ENCODE measurements at places on chromosomes 6 and 20. TPM values are rescaled to one million over a fixed set of nuclear protein-coding genes. Genes with fewer than 3 reads are reported as not detected.

GRCh38 chr6:6908121-6908520, 199.6 kb upstream of the RREB1 start:
- no peak for DNase-seq

DNA sequence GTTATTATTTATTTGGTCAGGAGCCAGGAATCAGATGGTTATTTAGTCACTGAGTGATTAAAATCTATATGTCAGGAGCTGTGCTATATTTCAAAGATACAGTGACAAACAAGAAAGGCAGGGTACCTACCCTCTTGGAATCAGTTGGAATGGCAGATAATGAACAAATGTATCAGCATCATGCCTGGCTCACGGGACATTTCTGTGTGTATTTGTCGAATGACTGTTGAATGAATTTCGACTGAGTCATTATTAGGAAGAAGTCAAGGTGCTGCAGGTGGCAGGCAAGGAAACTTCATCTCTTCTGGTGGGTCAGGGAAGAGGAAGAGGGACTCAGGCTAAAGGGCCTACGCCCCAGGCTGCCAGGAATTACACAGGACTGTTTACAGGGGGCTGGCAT, 13.6 kb downstream of the PKIG start:
- DNase-seq, result no peak

- DNase-seq, result no peak
Observed at GRCh38 chr6:55014321-55015088, 159.8 kb upstream of the HCRTR2 start.

DNA sequence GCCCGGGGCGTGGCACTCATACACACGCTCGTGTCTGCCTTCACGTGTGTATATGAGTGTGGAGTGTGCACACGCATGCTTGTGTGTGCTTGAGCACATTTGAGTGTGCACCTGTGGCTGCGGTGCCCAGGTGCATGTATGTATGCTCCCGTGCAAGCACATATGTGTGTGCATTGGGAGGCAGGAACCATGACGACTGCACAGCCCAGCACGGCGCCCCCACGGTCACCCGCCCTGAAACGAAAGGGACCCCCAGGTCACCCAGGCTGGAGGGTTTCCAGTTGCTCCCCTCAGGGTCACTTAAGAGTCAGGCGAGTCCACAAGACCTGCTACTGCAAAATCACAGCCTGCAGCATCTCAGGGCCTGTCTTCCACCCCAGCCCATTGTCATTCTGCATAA, 94.7 kb downstream of the YTHDF1 start:
- DNase-seq, result no peak

- DNase-seq, result no peak
Observed at GRCh38 chr6:30741789-30742315, 635 bp downstream of the FLOT1 start.

DNA sequence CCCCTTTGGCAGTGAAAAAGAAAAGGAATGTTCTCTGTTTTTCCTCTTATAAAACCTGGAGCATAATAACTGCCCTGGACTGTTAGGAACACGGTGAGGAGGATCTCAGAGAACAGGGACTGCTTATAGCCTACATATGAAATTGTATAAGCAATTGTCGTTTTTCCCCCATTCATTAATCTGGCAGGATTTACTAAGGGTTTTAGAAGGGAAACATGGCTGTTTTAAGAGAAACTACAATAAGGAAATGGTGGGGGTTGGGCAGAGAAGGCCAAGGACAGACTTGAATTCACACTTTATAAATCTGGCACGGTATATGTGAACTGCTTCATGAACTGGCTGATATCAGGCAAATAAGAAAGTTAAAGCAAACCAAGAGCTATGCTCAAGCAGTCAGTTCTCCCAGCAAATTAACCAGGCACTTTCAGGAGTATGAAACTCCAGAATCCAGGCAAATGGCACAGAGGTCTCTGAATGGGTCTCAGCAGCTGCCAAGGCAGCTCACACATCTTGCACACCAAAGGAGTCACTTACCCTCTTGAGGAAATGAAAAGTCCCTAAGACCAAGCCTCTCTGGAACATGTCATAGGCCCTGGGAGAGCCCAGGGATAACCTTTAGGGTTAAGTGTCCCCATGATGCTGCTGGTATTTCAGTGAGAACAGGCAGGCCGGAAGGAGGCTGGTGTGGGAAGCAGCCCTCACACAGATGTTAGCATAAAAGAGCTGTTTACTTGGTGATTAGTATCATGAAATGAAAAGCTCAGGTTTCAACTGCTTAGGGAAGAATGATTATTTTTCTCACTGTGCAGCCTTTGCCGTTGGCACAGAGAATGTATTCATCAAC, 260.5 kb upstream of the MARCKS start:
- DNase-seq, result no peak

GRCh38 chr20:35284992-35285805, 627 bp upstream of the EIF6 start:
- DNase-seq, result no peak

- no peak for DNase-seq
Observed at GRCh38 chr6:139175389-139175948, 40.6 kb downstream of the HECA start.

GRCh38 chr6:105443941-105444340, 41.1 kb upstream of the PREP start:
- no peak for DNase-seq

DNA sequence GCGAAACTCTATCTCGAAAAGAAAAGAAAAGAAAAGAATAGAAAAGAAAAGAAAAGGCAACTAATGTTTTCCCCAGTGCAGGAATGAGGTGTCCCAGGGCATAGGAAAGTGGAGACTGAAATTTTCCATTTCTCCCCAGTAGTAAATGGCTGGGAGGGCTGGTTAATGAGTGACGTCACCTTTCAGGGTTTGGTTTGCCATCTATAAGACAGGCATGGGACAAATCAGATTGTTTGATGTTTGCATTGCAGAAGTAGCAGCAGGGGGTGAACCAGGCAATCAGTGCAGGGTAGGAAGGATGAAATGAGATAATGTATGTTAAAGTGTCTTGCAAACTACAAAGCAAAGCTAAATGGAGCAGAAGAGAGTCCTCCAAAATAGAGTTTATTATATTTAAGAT, 533.4 kb downstream of the PKHD1 start:
- no peak for DNase-seq

DNA sequence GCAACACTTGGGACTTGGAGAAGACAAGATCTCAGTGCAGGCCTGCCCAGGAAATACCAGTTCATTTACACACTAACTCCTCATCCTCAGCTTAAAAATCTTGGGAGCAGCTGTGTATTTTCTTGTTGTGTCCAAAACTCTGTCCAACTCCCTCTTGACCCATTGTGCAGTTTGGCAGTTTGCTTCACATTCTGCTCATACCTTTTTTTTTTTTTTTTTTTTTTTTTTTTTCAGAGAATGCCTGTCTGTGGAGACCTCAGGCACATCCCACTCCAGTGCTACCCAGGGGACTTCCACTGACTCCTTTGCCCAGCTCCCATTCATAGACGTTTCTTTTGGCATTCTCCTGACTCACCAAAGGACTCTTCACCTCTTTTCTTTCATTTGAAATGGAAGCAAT, 265.8 kb upstream of the TCF21 start:
- DNase-seq, result no peak

- DNase-seq, result no peak
Observed at GRCh38 chr6:21947731-21948386, 349.0 kb downstream of the PRL start.

GRCh38 chr20:17643531-17644188, 38.4 kb downstream of the RRBP1 start:
- no peak for DNase-seq

- DNase-seq, result no peak
Observed at GRCh38 chr20:18421608-18422007, 45.2 kb downstream of the DZANK1 start.

- DNase-seq, result no peak
Observed at GRCh38 chr6:69379518-69379917, 417.3 kb downstream of the LMBRD1 start.

DNA sequence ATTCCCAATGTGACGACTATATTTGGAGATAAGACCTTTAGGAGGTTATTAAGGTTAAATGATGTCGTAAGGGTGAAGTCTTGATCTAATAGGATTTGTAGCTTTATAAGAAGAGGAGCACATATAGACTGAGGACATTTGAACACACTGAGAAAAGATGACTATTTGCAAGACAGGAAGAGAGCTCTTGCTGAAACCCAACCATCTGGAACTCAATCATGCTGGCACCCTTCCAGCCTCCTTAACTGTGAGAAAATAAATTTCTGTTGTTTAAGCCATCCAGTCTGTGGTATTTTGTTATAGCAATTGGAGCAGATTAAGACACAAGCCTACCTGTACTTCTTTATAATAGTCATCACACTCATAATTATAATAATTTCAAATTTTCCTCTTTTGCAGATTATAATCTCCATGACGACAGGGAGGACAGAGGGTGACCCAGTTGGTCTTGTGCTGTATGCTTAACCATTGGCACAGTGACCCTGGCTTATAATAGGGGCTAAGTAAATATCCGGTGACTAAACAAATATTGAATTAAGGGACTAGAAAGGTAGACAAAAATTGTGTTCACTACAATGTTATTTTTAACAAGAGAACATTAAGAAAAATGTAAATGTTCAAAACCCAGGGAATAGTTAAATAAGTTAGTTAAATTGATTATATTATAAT, 206.4 kb upstream of the HDDC2 start:
- DNase-seq, result no peak

DNA sequence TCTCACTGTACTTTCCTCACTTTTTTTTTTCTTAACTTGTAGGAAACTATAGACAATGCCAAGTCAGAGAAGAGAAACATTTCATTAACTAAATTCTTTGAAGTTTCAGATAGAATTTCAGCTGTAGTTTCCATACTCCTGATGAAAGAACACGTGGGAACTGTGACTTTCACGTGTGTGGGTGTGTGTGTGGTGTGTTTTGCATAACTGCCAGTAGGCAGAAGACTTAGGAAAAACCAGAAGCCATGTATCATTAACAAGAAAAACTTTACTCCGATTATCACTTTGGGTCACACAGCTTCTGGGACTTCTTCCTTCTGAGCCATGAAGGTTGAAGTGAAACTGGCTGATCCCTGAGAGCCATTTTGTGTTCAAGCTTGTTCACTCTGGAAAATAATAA, 483.3 kb downstream of the TFAP2B start:
- no peak for DNase-seq

- DNase-seq, result peak; percentile 28
Observed at GRCh38 chr6:33632558-33633039, 11.5 kb downstream of the ITPR3 start.

BRPF3 gene
- 38.5 TPM for total RNA-seq
